Activated B cell treated with CpG ODN at 0.5 μM for 24 hours (primary cell): ENCODE measurements at places on chromosomes 2 and 18.

GRCh38 chr2:178870703-178871102, 63.5 kb upstream of the TTN start:
- no peak for DNase-seq

- DNase-seq: no peak
Observed at GRCh38 chr2:74540291-74540690, 10.6 kb downstream of the HTRA2 start.

GRCh38 chr18:54906331-54907185, 52.7 kb downstream of the CCDC68 start:
- no peak for DNase-seq

GRCh38 chr2:152171718-152172117, 3.8 kb downstream of the STAM2 start:
- DNase-seq: no peak

DNA sequence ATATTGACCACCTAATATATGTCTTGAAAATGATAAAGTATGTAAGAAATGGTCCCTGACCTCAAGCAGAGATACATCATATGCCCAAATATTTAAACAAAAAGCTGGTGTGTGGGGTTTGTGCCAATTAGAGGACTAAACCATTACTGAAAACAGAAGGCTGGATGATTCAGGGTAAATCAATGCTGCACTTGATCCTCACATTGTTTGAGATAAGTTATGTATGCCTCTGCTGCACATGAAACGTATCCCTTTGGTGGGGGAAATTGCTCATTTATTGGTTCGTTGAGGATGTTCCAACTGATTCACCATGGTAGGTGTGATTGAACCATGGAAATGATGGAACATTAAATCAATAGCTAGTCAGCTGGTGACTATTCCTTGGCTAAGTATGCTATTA, 24.7 kb upstream of the DARS1 start:
- no peak for DNase-seq

DNA sequence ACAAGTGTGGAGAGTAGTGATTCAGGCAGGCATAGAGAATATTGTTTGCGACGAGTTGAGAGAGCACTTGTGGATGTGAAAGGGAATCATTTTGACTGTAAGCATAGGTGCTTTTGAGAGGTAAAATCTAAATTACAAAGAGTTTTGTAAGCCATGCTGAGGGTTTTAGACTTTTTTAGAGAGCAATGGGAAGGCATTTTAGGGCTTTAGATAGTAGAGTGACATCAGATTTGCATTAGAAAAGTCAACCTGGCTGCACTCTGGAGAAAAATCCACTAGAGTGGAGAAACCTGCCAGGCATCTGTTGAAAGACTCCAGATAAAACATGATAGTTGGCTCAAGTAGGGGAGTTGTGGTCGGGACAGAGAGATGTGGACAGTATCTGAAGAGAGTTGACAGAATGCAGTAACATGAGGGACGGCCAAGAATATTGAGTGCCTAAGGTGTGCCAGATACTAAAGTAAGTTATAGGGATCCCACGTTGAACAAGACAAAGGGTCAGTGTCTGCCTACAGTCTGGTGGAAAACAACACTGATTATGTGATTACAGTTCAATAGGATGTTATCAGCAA, 91.7 kb upstream of the MYO3B start:
- no peak for DNase-seq

DNA sequence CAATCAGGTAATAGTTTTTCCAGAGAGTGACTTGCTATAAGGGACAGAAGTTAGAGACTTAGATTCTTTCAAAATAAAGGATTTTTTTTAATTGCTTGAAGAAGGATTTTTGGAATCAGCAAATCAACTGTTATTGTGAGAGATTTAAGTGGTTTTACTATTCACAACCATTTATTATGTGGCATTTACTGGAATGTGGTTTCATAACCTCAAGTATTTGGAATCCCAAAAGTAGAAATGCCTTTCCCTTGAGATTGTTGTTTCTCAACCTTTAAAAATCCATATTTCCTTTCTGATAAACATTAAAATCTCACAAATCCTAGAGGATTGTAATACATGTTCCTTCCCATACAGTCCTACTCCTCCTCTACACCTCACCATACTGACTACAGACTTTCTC, 5.0 kb downstream of the TANK start:
- no peak for DNase-seq

GRCh38 chr18:35386600-35387100, 9.5 kb upstream of the ZNF396 start:
- no peak for DNase-seq

DNA sequence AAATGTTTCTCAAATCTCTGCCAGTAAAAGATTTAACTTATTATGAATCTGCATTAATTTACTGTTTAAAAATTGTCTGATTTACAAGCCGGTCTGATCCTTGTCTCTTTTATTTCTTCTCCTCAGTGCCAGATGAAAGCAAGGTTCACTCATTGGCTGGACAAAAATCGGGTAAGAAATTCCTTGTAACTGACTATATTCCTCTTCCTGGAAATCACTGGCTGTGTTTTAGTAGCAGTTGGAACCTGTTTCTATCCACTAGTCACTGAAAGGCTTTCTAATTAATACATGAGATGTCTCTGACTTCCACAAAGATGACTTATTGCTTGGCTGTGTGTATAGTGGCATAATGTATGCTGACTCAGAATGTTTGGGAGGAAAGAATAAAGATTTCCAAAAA, 436.6 kb upstream of the NRP2 start:
- no peak for DNase-seq

DNA sequence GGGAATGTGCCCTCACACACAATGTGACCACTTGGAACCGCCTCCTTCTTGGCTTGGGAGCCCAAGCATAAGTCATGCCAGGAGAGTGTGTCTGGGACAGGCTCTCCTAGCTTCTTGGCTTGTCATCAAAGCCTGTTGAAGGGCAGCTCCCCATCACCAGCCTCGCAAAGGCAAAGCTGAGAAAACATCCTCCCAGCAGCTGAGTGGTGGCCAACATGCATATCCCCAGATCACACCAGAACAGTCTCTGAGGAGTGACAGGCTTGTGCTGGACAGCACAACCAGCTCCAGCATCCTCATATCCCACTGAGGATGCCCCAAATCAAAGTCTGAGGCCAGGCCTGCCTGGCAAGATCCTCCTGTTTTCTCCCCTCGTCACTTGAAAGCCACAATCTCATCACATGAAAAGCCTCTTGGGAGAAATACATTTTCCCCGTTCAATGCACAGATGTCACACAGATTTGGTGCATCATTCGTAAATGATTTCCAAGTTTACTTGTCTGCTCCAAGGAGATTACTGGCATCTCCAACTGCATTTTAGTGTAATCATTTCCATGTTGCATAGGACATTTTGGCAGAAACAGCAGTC, 269.3 kb downstream of the TTC32 start:
- DNase-seq: no peak

- DNase-seq: no peak
Observed at GRCh38 chr2:157501026-157501425, 57.1 kb upstream of the CYTIP start.

DNA sequence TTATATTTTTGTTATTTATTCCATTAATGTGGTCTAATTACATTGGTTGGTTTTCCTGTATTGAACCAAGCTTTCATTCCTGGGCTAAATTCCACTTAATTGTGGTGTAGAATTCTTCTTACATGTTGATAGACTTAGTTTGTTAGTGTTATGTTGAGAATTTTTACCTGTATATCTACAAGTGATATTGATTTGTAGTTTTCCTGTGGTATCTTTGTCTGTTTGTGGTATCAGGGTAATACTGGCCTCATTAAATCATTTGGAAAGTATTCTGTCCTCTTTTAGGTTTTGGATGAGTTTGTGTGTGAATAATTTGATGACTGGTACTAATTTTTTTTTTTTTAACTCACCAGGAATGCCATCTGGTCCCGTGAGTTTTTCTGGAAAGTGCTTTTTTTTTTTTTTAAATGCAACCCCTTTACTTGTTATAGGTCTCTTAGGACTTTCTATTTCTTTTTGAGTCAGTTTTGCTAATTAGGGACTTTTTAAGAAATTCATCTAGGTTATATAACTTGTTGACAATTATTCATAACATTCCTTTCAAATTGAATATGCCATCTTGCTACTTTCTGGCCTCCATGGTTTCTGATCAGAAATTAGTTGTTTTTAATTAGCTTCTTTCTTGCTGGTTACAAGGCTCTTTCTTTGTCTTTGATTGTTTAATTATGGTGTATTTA, 232.8 kb downstream of the CCDC85A start:
- no peak for DNase-seq

DNA sequence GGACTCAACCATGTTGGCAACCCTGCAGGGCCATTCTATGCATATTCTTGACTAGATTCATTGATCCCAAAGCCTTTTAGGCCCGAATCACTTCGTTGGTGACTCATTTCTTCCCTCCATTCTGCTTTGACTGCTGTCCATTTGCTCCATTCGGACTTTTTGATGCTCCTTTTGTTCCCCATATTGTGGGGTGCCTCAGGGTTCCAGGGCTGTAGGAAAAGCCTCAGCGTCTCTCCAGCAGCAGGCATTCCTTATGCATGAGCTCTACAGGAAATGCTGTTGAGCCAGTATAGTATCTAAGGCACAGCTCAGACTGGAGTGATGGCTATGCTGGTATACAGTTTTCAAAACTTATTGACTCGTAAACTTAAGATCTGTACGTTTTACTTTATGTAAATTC, 292.6 kb downstream of the PRKCE start:
- no peak for DNase-seq

DNA sequence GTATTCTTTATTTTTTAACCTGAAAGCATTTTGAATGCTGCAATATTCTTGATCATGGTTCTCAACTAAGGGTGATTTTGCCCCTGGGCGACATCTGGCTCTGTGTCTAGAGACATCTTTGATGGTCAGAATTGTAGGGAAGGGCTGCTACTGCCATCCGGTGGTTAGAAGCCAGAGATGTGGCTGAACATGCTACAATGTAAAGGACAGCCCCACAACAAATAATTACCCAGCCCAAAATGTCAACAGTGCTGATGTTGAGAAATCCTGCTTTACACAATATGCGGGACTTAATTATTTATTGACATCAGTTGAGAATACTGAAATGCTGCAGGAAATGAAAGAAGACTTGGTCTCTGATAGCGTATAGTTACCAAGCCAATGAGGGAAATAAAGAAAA, 37.5 kb upstream of the SERPINB2 start:
- DNase-seq: no peak

DNA sequence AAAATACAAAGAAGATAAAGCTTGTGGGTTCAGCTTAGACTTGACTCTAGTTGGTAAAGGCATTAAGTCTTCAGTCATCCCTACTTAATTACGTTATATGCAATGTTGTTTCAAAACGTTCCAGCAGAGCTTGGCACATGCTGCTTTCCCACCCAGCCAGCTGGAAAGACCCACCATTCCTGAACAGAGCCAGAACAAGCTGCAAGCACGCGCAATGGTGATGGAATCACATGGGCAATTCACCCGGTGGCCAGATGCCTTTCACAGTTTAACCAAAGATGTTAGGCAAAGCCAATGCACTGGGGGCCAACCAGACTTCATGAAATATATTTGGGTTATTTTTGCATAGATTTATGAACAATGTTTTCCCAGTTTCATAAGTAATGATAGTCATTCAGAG, 123.4 kb upstream of the CDH20 start:
- no peak for DNase-seq
